Neural progenitor cell (in vitro differentiated cells): ENCODE measurements at places on chromosomes 4 and X.

DNA sequence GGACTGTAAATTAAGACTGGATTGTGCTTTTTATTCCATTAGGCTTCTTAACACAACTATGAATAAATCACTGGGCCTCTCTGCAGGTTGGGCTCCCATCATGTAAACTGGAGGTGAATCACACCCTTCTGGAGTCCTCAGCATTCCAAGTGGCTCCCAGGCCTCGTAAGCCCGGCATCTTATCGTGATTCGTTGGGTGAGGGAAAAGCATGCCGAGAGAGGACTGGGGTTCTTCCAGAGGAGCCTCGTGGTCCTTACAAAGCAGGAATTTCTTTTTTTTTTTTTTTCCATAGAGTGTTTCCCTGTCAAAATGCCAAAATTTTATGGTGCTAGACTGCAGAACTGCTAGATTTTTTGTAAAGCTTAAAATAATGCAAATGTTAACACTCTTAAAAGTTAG is 20.0 kb downstream of the CLDN22 start:
- DNase-seq, result no peak

DNA sequence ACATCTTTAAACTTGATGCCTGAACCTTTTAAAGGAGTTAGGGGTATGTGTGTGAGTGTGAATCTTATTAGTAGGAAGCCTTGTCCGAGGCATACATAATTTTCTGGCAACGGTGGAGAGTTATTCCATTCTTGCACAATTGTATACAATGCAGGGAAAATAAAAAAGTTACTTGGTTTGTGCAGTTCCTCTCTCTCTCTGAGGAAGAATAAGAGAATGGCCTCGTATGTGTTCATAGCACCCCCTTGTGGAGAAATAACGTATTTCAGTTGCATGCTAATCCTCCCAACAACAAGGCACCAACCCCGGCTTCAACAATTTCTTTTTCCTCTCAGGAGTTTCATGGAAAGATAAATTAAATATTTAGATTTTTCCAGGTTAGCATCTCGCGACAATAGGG is 33.7 kb upstream of the FGF13 start:
- DNase-seq, result peak; percentile 69

DNA sequence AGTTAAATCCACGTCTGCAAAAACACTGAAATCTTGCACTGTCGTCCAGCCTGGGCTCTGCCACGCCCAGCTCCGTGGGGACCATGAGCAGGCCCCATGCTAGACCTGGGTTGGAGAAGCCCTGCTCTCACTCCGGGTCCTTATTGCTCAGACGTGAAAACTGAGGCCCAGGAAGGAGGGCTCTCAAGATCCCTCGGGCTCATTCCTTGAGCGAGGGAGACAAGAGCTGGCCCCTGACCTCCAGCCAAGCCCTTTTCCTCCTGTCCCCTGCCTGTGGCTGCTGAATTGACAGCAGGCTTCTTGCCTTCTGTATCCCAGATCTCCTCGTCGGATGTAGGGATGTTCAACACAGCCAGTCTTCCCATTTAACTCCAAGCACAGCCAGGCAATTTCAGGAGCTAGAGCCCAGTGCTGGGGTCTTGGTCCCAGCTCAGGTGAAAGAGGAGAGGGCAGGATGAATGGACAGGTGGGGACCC is 109.5 kb downstream of the CPZ start:
- DNase-seq, result no peak

DNA sequence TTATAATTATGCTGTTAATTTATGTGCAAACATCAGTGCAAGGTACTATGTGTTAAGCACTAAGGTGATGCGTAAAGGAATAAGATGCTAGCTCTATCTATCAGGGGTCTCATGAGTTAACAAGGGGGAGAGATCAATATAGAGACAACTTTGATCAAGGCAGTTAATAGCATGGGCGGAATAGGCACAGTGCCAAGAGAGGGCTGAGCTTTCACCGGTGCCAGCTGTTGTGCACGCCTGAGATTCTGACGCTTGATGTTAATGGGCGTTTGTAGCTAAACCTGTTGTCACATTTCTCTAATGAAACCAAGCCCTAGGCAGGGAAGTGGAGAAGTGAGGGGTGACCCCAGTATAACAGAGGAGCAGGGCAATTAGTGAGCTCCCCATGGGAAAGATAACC is 86.0 kb upstream of the NMU start:
- no peak for DNase-seq

DNA sequence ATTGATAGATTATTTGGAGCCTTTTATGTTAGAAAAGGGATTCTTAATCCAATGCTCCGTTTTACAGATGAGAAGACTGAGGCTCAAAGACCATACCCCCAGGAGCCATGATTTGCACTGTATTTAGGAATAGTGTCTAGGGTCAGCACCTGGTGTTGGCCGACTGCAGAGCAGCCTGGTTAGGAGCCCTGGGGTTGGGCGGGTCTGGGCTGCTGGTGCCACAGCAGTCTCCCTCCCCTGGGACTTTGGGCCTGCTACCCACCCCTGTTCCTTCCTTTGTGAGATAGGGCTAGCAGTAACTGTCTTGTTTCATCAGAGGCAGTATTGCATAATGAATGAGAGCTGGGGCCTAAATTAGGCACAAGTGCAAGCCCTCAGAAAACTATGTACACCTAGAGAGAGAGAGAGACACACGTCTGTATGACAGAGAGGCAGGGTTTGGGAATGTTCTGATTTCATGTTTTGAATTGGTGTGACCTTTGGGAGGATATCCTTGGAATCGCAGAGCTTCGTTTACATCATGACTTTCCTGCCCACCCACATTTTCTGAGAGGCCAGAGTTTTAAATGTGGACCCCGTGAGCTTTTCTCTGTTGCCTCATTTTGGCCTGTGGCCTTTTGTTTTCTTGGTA is 111.7 kb downstream of the PTTG2 start:
- DNase-seq, result no peak

DNA sequence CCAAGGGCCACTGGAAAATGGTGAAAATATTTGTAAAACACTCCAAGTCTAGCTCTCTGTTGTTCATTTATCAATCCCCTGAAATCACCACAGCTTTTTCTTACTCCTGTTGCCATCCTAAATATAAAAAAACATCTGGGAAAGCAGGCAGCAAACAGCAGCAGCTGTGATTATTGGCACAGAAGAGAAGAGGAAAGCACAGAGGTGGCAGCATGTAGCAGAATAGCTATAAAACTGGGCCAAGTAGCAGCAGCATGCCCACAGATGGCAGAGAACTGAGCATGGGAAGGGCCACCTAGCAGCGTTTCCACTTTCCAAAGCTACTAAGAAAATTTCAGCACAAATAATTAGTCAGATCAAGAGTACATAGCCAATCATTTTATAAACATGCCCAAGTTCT is 307.2 kb downstream of the SLC7A11 start:
- DNase-seq, result peak; percentile 2

GRCh38 chr4:21638171-21638725 is 310.3 kb downstream of the KCNIP4 start:
- DNase-seq, result no peak
